ENCODE measurements at places on chromosomes 5 and 9.

DNA sequence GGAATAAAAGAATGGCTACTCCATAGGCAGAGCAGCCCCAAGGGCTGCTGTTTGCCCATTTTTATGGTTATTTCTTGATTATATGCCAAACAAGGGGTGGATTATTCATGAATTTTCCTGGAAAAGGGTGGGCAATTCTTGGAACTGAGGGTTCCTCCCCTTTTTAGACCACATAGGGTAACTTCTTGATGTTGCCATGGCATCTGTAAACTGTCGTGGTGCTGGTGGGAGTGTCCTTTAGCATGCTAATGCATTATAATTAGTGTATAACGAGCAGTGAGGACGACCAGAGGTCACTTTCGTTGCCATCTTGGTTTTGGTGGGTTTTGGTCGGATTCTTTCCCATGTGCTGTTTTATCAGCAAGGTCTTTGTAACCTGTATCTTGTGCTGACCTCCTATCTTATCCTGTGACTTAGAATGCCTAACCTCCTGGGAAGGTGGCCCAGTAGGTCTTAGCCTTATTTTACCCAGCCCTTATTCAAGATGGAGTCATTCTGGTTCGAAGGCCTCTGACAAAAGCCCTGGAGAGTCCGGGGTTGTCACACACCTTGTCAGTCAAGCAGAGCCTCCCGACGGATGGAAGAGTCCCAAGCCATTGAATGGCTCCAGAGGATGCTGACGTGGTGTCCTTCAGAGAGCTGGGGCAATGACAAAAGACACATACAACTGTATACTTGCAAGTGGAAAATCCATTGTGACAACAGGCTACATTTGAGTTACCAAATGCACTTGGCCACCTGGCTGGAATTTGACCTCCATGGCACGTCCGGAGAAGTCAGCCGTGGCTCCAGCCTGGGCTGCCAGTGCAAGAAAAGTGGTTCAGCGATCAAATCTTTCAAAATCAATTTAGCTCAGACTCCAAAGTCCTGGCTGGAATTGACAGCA is 67.1 kb upstream of the CLINT1 start:
- DNase-seq, result no peak

DNA sequence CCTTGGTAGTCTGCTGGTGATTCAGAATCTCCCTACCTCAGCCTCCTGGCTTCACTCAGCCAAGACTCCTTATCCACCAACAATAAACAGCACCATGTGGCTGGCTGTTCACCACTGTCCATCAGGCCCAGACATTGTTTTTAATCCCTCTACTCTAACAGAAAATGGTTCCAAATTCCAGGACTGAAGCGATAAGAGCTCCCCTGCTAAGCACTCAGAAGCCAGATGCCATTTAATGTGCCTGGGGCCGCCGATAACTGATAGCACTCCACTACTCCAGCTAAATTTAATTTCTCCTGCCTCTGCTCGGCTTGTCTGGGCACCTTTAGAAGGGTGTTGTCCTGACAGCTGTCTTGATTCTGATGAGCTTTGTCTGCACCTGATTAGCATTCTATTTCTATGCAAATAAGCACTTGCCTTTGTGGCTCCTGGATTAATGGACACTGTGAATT is 47.1 kb downstream of the ZNF622 start:
- no peak for DNase-seq

DNA sequence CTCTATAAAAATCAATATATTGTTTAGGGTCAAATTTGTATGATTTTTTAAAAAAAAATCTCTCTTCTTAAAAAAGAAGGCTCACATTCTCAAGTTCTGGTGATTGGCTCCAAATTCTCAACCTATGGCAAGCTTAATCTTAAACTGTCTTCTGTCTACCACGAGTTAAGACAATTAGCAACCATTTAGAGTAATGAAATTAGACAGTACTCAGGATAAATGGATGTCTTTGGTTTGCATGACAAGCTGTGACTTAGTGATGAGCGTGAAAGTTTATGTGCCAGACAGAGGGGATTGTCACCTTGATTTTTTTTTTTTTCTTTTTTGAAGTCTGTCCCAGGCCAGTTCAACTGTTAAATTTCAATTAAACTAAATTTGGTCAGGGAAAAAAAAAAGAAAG is 1632.3 kb downstream of the MAT2B start:
- DNase-seq, result no peak

- DNase-seq, result no peak
Measured at GRCh38 chr5:29321591-29321990, 1871.9 kb upstream of the CDH6 start.

DNA sequence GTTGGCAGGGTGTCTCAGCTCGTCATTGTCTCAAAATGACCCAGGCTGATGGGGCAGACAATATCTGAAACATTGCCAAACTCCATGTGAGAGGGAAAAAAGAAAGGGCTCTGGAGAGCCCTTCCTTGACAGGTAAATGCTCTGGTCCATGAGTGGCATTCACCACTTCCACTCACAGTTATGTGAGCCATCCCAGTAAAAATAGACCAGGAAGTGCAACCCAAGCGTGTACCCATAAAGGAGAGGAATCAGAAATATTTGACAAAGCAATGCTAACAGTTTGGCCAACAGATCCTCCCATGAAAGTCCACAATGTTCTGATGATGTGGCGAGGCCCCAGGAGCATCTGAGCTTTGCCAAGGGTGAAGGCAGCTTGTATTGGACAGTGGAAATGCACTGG is 49.4 kb downstream of the ASTN2 start:
- DNase-seq, result no peak

DNA sequence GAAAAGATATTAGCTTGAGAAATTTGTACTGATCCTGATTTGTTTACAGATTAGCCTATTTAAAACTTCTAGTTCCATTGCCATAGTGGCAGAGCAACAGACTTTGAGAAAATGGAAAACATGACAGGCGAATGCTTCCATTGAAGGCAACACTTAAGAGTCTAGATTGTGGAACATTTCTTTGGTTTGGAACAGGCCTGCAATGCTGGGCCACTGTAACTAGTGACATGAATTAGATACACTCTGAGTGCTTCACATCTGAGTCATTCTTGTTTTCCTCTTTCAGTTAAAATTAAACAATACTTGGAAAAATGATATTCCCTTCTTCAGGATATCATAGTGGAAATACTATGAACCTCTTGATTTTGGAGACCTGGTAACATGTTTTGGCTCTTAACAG is 453.6 kb upstream of the TUSC1 start:
- DNase-seq, result peak; percentile 2

DNA sequence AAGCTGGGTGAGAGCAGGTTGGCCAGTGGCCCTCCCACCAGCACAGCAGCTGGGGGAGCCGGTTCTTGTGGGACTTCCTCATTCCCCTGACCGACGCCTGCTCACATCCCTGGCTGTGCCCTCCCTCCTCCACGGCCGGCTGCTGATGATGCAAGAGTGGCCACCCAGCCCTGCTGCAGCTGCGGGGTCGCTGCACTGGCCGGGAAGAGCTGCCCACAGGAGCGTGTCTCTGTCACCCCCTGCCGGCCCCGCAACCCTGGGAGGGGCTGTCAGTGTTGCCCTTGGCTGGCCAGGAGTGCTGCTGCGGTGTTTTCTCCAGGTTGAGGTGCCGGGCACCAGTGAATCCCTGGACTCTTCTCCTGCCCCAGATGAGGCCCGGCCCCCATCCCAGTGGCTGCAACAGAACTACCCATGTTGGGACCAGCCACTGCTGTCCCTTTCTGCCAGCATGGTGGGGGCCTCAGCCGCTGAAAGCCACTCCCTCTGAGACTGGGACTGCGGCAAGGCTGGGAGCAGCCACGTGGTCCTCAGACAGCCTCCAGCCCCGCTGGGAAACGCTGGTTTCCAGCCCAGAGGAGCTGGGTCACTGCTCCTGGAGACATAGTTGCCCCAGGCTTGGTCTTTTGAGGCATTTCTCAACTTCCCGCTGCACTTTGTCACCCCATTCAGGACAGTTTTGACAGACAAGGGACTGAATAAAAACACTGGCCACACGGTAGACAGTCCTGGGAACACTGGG is 739 bp downstream of the CARD9 start:
- DNase-seq, result no peak

GRCh38 chr5:57509501-57510260 is 27.1 kb upstream of the ACTBL2 start:
- no peak for DNase-seq

DNA sequence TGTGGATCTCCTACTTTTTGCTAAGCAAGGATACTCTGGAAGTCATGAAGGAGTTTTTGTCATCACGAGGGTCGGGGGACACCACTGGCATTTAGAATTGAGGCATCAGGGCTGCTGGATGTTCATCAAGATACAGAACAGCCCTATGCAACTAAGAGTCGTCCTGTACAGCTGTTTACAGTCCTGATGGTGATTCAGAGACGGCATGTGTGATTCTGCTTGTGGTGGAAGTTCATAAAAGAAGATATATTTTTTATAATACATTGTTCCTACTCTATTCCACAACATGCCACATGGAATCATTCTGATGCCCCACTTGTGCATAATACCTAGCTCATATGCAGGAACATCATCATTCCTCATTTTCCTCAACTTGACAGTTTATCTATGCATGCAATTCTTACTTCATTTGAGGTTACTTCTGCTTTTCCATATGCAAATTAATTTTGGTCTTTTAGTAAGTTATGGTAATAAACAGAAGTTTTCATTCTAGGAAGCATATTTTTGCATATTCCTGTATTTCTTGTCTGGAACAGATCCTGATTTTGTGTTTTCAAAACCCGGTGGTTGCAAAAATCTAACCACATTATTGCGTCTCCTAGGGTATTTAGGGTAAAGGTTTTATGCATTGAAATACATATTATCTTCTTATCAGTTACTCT is 155.2 kb downstream of the ARHGEF28 start:
- DNase-seq, result no peak

- DNase-seq, result no peak
Measured at GRCh38 chr5:150073677-150074076, 12.7 kb downstream of the CSF1R start.

DNA sequence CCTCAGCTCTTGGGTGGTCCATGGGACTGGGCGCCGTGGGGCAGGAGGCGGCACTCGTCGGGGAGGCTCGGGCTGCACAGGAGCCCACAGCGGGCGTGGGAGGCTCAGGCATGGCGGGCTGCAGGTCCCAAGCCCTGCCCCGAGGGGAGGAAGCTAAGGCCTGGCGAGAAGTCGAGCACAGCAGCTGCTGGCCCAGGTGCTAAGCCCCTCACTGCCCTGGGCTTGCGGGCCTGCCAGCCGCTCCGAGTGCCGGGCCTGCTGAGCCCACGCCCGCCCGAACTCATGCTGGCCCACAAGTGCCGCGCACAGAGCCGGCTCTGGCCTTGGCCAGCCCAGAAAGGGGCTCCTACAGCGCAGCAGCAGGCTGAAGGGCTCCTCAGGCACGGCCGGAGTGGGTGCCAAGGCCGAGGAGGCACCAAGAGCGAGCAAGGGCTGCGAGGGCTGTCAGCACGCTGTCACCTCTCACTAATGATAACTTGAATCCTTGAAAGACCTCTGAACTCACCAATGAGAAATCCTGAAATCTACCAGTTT is 1506.8 kb upstream of the WWC1 start:
- DNase-seq, result no peak

- no peak for DNase-seq
Measured at GRCh38 chr5:107329850-107330249, 340.9 kb downstream of the EFNA5 start.

DNA sequence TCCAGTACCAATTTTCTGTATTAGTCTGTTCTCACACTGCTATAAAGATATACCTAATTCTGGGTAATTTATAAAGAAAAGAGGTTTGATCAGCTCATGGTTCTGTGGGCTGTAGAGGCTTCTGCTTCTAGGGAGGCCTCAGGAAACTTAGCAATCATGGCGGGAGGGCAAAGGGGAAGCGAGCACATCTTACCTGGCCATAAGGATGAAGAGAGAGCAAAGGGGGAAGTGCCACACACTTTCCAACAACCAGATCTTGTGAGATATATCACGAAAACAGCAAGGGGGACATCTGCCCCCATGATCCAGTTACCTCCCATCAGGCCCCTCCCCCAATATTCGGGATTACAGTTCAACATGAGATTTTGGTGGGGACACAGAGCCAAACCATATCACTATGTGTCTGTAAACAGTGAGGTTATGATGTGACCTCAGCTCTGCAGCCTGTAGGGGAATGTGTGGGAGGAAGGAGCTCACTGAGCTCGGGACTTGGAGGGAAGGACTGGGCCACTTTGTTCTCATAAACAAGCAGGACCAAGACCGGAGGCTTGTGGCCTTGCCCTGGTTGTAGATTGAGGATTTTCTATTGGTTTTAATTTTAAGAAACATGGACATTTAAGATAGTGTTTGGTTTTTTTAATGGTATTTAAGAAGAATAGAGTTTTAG is 85.2 kb downstream of the EHMT1 start:
- no peak for DNase-seq

- no peak for DNase-seq
Measured at GRCh38 chr5:90802474-90803317, 244.1 kb downstream of the ADGRV1 start.

DNA sequence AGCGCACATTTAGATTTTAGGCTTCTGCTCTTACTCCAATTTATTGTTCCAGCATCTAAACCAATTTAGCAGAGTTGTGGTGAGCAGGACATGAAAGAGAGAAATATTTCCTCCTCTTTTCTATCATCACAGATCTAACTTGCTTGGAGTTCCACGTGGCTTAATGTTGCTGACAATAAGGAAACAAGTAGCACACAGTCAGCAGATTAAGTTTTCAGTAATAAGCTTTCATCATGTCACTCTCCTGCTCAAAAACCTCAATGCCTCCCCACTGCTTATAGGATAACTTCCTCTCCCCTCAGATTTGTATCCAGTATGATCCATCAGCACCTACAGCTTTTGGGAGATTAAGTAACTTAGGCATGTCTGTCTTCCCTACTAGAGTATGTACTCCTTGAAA is 10.4 kb upstream of the SSBP2 start:
- no peak for DNase-seq

GRCh38 chr5:109558952-109559351 is 130.8 kb upstream of the MAN2A1 start:
- DNase-seq, result no peak

- DNase-seq, result no peak
Measured at GRCh38 chr5:34042321-34042720, 692 bp downstream of the C1QTNF3 start.

- no peak for DNase-seq
Measured at GRCh38 chr5:100791391-100791790, 111.7 kb downstream of the ST8SIA4 start.

GRCh38 chr9:5971740-5972139 is 43.7 kb downstream of the RANBP6 start:
- DNase-seq, result no peak

GRCh38 chr5:102731693-102732092 is 23.4 kb upstream of the PAM start:
- DNase-seq, result no peak

DNA sequence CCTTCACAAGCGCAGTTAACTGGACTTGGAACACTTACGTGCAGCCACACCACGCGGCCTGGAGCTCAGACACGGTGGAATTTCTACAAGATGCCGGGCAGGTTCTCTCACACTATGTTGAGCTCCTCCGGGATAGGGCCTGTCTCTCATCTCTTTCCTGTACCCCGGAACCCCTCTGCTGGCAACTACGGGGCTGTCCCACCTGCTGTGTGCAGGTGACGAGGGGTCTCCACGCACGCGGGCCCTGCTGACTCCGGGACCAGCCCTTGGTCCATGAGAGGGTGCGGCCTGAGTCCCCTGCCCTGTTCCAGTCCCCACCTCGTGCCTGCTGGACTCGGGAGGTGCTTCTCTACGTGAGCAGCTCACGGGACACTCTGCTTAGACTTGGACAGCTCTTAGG is 40.1 kb downstream of the SLC6A3 start:
- DNase-seq, result no peak

Measured in glomerular endothelial cell (primary cell).